ENCODE measurements at places on chromosomes 16 and 17.

GRCh38 chr17:5911919-5912318, 158.3 kb upstream of the WSCD1 start:
- no peak for DNase-seq

- DNase-seq = no peak
Observed at GRCh38 chr16:79528338-79528737, 72.2 kb downstream of the MAF start.

GRCh38 chr16:89408315-89408714, 82.0 kb downstream of the ANKRD11 start:
- DNase-seq = no peak

DNA sequence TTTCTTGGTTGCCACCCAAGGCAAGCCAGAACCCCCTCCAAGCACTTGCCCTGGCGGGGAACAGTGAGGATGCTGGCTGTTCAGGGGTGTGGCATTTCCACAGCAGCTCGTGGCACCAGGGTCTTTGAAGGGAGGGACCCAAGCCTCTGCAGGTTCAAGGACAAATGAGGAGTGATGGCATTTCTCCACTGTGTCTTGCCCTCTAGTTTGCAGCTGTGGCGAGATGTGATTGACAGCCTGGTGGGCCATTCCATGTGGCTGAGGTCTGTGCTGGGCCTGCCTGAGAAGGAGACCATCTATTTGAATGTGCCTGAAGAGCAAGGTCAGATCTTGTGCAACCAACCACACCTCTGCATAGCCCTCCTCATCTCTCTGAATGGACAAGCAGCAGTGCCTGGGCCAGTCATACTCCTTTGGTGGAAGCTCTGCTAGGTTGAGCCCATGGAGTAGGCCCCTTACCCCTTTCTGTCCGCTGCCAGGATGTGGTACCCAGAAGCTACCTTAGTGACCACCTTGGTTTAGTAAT, 4.5 kb upstream of the EPN3 start:
- DNase-seq = no peak

DNA sequence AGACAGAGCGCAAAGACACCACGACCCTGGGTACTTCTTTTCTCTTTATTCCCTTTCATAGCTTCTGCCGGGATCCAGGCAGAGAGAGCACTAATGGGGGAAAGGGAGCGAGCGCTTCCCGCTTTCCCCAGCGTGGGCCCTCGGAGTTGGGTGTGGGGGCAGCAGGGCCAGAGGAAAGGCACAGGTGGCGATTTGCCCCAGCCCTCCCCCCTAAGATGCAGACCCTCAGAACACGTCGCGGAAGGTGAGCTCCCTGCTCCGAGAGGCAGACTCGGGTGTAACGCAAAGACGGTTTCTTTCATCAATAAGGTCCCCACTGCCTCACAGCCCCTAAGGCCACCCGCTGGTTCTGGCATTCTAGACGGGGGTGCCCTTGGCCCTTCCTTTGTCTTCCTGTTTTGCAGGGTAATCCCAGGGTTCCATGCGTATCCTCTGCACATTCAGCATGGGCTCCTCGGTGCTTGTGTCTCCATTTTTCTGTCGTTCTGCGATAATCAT, 570 bp upstream of the NME3 start:
- no peak for DNase-seq

DNA sequence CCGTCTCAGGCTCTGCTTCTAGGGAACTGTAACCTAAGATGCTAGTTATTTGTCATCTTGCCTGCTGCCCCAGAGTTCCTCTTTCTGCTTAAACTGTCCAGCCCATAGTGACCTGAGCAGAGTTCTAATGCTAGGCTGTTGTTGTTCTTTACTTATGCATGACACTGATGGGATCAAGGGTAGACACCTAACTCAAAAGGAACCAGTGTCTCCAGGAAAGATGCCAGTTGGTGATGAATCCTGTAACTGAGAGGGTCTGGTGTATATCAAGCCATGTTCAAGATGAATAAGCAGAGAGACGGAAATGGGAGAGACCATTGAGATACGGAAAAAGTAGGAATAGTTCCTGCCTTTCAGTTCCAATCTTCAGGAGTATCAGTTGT, 13.7 kb downstream of the APOH start:
- no peak for DNase-seq

GRCh38 chr16:70767377-70768202, 33.4 kb downstream of the VAC14 start:
- DNase-seq = no peak

DNA sequence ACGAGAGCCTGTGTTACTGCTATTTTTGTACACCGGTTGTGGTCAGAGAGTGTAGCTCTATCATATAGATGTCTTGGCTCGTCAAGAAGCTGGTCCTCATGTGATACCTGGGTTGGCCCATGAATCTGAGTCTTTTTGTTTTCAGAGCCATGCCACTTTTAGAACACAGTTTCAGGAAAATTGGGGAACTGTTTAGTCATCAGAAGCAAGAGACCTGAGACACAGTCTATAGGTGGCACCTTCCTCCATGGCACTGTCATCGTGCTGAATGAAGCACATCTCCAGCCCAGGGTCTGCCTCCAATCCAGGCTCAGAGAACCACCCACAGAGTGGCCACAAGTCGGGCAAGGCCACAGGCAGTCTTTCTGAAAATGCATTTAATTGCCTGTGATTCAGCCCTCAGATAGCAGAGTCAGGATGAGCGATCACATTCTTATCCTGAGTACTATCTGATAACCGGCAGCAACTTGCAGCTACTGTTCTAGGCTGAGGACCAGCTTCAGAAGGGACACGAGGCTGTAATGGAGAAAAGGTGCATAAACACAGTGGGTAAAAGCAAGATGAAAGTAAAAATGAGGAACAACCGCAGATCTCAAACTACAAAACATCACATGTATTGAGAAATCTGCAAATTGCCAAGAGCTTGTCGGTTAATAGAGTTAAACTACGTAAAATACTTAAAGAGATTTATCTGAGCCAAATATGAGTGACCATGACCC, 14.2 kb upstream of the HAPSTR1 start:
- DNase-seq = no peak

DNA sequence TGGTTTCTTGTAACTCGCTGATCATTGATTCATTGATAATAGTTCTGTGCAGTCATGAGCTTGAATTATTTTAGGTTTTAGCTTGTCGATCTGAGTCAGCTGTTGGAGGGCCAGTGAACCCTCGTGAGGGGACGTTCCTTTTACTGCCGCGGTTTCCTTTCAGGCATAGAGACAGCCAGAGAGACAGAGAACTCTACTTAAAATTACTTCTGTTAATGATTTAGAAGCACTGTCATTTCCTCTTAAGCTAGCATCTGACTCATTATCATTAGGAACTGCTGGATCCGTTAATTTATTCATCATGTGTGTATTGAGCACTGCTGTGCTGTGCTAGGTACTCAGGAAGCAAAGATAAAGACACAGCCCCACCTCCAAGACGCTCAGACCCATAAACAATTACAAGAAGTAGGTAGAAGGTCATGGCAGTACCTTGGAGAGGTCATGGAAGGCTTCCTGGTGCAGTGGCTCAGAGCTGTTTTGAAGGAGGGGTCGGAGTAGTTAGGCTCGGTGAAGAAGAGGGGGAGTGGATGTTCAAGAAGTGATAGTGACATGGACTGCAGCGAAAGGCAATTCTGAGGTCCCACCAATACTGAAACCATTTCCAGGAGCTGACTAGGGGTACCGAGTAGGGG, 3.3 kb downstream of the PGS1 start:
- DNase-seq = no peak

GRCh38 chr16:15642557-15643047, 352 bp downstream of the MARF1 start:
- peak; percentile 34 for DNase-seq

DNA sequence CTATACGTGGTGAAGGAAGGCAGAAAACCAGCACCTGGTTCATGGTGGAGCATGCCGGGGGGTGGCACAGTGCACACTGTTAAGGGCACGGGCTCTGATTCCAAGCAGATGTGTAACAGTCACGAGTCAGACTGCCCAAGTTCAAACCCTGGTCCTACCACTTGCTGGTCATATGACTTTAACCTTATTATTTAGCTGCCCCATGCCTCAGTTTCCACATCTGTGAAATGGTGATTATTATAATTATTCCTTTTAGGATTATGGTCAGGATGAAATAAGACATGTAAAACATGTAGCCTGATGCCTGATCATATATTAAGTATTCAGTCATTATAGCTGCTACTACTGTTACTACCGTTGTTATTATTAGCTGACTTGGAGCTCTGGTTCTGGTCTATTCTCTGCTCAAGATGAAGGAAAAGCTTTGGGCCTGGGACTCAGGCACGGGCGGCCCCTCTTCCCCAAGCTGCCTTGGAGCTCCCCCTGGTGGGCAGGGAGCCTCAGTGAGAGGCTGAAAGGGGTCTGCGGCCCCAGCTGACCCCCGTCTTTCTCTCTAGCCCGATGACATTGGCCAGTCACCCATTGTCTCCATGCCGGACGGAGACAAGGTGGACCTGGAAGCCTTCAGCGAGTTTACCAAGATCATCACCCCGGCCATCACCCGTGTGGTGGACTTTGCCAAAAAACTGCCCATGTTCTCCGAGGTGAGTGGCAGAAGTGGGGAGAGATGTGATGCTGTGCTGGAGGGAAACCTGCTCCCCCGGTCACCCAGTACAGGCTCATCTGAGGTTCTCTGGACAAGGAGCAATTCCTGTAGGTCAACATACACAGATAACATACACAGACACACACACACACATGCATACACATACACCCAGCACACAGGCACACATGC, 14.0 kb downstream of the NR1D1 start:
- DNase-seq = no peak

DNA sequence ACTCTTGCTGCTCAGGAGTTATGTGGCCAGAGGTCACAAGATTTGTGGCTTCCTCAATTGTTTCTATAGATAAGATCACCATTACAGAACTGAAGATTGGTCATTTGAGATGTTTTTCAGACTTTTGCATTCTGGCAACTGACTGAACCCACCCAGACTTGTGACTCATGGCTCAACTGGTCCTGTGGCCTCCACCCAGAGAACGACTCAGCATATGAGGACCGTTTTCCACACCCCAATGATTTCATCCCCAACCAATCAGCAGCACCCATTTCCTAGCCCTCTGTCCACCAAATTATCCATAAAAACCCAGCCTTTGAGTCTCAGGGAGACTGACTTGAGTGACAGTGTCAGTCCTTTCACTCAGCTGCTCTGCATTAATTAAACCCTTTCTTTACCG, 143.2 kb upstream of the ASIC2 start:
- DNase-seq = no peak

DNA sequence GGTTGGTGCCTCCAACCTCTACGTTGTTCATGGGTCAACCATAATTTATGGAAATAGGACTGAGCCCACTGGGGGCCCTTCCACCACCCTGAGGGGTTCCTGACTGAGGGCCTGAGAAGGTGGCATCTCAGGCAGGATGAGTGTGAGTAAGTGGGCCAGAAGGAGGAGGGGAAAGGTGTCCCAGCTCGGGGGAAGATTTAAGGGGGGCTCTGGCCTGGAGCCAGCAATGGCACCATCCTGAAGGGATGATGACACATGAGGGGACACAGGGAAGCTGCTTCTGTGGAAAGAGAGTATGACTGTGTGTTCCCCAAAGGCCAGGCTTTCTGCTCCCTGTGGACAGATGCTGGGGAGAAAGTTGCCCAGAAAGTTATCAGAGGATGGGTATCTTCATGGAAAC, 18.7 kb downstream of the MYL4 start:
- no peak for DNase-seq
